ENCODE measurements at places on chromosomes 12 and 14.

DNA sequence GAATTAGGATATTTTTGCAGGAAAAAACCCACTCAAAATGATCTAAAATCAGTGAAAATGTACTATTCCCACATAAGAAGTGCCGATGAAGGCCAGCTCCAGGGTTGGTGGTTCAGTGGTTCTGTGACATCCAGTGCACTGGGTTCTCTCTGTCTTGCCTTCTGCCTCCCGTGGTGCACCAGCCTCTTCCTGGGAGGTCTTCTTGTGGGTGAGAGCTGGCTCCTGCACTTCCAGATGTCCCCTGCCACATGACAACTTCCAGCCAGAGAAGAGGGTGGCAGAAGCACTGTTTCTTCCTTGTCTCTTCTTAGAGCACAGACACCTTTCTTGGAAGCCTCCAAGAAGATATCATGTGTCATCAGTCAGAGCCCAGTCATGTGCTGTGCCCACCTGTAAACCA is 170.9 kb downstream of the PELI2 start:
- DNase-seq = no peak

GRCh38 chr12:15411842-15412241 is 89.5 kb downstream of the PTPRO start:
- no peak for DNase-seq

- peak; percentile 41 for DNase-seq
These were observed 610 bp downstream of the C14orf132 start for GRCh38 chr14:96039633-96040311.

GRCh38 chr14:22411398-22412055 is 177.5 kb downstream of the DAD1 start:
- DNase-seq = no peak

GRCh38 chr12:94261119-94261518 is 112.7 kb downstream of the PLXNC1 start:
- DNase-seq = no peak

DNA sequence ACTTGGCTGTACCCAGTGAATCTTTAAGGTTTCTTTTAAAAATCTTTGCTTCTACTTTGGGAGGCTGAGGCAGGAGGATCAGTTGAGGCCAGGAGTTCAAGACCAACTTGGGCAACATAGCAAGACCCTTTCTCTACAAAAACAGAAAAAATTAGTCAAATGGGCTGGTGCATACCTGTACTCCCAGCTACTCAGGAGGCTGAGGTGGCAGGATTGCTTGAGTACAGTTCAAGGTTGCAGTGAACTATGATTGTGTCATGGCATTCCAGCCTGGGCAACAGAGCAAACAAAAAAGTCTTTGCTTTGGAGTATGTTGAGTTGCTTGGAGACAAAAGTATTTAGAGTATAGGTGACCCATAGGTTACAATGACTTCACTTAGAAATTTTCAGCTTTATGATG is 6.2 kb upstream of the DDX55 start:
- no peak for DNase-seq

GRCh38 chr12:112741106-112741505 is 50.4 kb upstream of the RPH3A start:
- no peak for DNase-seq

DNA sequence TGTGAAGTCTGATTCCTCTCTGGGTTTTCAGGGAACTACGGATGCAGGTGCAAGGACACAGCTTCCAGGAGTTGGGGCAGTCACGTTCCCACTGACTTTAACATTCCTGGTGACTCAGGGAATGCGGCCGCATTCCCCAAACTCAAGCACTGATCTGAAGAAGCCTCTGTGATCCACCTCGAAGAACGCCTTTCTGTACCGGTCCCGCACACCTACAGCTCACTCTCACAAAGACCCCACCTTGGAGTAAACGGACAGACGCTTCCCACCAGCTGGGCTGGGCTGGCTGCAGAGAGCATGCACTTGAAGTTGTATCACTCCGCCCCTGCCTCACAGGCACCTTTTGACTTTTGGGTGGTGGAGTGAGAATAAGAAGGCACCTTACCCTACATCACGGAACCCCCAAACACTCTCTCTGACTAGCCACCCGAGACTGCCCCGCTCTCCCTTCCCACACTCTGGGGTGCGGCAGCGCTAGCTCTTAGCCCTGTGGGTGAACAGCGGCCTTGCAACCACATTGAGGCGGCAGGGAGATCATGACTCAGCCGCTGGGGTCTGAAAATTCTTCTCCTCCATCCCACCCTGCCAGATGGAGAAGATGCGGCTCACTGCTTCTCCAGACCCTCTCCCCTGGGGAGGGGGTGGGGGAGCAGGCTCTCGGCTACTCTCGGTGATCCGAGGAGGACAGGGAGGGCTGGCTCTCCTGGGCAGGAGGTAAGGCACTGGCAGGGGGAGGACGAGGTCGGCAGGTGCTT is 23.7 kb upstream of the HDAC7 start:
- DNase-seq = no peak

GRCh38 chr14:55239320-55239719 is 31.9 kb upstream of the FBXO34 start:
- no peak for DNase-seq

DNA sequence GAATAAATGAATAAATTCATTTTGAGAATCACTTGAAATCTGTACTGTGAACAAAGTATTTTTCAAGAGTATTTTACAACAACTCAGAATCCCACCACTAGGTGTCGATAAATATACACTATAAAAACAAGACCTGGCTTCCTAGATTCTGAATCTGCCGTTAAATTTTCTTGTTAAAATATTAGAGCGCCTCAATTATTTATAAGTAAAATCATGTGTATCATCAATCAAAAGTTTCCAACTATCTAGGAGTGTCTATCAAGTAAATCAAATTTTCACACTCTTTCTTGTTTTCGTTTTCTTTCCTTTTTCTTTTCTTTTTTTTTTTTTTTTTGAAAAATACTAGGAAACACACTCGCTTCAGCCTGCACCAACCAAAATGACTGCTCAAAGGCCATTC is 179.2 kb upstream of the DCN start:
- peak; percentile 11 for DNase-seq

GRCh38 chr12:71439613-71440344 is at the start of gene LGR5:
TSS of gene LGR5 (plus strand) at chr12:71439798. CDS start at chr12:71440081, 283 bp downstream.
- peak; percentile 26 for DNase-seq

GRCh38 chr12:3022411-3022810 is 54.8 kb upstream of the TSPAN9 start:
- no peak for DNase-seq

DNA sequence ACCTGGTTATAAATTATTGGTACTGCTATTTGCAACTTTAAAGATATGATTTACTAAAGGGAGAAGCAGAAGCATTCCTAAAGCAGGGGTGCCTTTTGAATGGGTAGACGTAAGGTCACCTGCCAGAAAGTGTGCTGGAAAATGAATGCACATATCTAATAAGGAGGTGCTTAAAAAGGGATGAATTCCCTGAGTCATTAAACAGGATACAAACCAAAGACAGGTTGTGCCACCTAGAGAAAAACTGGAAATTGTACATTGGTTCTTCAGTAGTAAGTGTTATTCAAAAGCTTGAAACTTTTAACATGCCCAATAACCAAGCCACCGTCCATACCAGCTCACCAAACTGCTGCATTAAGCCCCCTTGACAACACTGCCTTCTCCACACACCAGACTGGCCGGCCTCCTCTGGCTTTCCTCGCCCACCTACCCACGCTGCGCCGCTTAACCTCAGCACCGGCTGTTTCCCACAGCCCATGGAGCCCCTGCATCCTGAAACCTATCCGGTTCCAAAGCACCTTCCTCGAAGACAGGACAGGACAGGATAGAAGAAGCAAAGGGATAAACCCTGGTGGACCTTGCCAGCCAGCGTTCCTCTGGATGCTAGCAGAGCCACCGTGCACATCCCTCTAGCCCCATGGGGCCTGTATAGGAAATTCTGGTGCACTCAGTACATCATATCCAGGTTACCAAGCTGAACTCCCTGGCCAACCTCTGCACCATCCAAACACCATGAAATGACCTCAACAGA is 201.5 kb upstream of the CAND1 start:
- no peak for DNase-seq

DNA sequence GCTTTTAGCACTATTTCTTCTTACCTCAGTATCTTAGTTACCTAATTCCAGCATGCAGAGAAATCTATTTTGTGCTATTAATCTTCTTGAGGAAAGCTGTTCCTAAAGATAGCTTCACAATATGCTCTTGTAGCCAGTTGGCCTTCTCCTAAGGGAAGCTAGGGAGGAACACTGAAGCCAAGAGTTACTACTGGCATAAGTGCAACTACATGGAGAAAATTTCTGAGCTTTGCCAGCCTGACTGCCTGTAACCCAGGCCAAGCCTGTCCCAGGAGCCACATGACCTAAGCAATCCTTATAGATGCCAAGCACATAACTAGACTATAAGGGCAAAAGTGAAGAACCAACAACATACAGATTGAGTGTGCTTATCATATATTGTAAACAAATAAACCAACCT is 890.2 kb downstream of the FLRT2 start:
- no peak for DNase-seq

DNA sequence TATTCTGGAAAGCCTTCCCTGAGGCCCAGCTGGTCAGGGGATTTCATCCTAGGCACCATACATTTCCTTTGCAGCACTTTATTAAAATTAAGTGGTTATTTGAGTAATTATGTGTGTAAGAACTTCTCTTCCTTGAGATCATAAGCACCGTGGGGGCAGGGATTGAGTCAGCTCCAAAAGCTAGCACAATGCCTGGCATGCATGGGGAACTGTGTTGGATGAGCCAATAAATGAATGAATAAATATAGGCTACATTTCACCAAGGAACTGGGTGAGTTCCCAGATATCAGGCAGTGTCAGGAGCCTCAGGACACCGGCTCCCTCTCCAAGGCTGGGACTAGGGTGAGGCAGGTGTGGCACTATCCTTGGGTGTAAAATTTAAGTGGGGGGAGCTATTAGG is 82.8 kb upstream of the FBXO21 start:
- no peak for DNase-seq

- DNase-seq = no peak
These were observed 65.2 kb downstream of the NINJ2 start for GRCh38 chr12:597926-598568.

DNA sequence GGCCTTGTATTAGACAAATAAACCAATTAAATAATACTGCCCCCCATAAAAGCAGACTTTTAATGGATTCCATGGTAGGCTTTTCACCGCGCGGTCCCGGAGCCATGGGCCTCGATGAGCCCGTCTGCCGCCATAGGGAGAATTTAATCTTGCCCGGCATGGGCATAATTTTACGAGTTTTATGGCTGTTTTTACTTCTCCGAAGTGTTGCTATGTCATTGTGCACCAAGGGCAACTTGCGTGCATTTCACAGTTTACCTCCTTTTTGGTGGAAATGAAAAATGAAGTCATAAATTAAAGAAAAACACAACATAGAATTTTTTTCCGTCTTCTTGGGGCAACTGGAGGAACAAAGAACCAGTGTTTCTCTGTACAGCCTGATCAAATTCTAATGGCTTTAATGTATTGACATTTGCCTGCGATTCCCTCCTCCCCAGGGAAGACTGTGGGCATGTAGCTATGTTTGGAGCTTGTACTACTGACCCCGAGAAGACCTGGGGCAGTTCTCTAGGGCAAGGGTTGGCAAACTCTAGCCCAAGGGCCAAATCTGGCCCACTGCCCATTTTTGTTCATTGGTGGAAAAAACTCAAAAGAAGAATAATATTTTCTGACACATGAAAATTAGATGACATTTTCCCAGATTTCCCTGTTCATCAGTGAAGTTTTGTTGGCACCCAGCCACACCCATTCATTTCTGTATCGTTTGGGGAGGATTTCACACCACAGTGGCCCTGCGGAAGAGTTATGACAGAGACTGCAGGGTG is 142.7 kb downstream of the CHST11 start:
- no peak for DNase-seq

DNA sequence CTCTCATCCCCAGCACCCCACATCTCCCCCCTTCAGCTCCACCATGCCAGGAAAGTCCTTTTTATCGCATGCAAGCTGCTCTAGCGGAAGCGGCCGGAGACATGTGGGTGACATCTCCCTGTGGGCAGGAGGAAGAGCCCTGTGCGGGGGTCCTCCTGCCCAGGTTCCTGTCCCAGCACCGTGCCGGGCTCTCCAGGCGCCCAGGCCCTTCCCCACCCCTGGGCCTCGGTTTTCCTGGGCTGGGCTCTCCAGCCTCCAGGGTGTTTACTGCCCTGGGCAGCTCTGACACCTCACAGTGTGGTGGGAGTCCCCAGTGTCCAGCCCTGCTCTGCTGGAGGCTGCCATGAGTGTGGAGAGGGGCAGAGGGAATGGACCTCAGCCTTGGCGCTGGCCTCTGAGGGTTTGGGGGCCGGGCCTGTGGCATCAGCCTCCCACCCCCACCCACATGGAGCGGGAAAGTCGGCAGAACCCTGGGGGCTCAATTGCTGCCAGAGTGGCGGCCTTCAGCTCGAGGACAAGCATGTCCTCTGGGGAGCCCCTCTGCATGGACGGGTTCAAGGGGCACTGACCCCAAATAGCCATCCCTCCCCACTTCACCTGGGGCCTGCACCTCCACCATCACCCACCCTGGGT is 16.9 kb downstream of the ASPG start:
- DNase-seq = no peak

DNA sequence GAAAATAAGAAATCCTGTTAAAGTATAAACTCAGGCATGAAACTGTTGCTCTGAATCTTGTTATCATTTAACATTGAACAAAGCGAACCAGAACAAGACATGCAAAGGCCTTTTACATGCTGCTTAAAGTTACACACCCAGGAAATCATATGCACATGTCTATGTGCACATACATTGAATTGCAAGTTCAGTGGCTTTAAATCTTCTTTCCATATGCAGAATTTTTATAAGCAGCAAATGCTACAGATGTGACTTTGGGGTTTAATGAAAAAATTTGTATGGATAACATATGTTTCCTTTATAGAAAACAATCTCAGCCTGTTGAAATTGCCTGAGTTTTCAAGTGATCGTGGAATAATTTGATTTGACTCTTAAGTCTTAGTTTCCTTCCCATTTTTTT is 193.9 kb downstream of the AEBP2 start:
- DNase-seq = no peak

DNA sequence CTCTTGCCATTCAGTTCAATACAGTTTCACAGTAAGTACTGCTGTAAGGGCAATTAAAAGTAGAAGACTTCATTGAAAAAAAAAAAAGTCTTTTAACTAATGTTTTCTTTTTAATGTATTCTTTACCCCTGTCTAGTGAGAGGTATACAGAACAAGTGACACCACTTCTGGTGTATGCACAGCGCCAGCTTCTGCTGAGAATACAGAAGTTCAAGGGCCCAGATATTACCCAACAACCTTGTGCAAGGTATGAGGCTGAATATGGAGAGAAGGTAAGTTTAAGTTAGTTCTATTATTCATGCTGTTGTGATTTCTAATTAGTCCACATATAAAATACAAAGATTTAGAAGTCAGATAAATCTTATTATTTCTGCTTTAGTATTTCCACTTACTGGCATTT is 168.7 kb downstream of the CFAP54 start:
- DNase-seq = no peak

- DNase-seq = no peak
These were observed 10.2 kb downstream of the PLEKHA5 start for GRCh38 chr12:19139615-19140194.

GRCh38 chr12:49084438-49084837 is 10.2 kb downstream of the DHH start:
- DNase-seq = no peak

GRCh38 chr12:31740628-31741027 is 11.8 kb upstream of the AMN1 start:
- DNase-seq = no peak

GRCh38 chr14:60838601-60839000 is 104.0 kb downstream of the MNAT1 start:
- no peak for DNase-seq

GRCh38 chr12:74408601-74409166 is 129.0 kb upstream of the ATXN7L3B start:
- no peak for DNase-seq
